ENCODE measurements at places on chromosomes 2 and 18. TPM values are rescaled to one million over a fixed set of nuclear protein-coding genes. Genes with fewer than 3 reads are reported as not detected.

DNA sequence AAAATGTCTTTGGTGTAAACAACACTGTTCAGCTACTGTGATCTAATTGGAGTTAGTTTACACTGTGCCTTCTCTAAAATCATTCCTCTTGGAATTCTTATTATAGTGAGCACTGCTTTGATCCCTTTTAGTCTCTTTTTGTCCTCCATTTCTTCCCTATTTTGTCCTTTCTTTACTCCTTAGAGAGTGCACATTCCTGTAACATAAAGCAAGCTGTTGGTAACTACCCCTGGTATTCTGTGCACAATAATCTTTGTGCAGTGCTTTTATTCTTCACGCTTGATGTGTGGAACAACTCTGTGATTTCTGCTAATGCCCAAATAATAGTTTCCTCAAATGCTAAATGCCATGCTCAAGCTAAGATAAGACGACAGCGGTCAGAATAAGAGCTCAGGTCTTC is 401.5 kb downstream of the DPP10 start:
- no peak for DNase-seq

Gene ZBTB7C
- polyA plus RNA-seq: not detected

GRCh38 chr2:160419776-160420505 is 73.7 kb downstream of the RBMS1 start:
- DNase-seq: no peak

- DNase-seq: no peak
These were observed 10.1 kb upstream of the NEU4 start for GRCh38 chr2:241798631-241799521.

DNA sequence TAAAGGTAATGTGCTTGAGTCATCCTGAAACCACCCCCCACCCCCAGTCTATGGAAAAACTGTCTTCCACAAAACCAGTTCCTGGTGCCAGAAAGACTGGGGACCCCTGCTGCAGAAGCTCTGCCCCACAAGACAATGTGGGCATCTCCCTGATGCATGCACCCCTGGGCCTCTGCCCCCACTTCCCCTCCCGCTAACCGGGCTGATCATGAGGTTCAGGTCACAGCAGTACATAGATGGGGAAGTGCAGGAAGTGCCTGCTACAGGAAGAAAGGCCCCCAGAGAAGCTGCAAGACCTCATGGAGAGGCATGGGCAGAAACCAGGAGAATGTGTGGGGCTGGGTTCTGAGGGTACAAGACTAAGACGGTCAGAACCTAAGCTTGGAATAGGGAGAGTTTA is 243.4 kb upstream of the ID2 start:
- no peak for DNase-seq

Gene SCN7A
- polyA plus RNA-seq: not detected

- no peak for DNase-seq
These were observed 121.5 kb upstream of the CREB1 start for GRCh38 chr2:207408086-207408794.

GRCh38 chr2:232481322-232482140 is 6.1 kb downstream of the ECEL1 start:
- no peak for DNase-seq

- no peak for DNase-seq
These were observed 268.5 kb upstream of the ZSWIM2 start for GRCh38 chr2:187117483-187117882.

DNA sequence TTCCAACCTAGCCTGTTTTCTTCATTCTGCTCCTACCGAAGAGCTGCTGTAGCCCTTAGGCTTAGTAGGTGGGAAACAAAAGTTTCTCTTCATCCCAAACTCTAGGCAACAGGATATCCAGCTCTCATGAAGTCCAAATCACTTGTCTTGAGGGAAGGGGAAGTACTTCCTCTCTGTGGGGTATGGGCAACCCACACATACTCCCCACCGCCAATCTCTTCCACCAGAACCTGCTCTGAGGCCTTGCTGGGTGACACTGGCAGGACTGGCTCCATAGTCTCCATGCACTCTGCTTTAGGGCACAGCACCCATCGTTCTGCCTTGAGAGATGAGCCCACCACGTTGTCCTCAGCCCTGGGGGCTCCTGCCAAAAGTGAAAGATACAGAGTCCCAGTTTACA is 173.0 kb downstream of the NCK2 start:
- no peak for DNase-seq

Gene ANO7
- 0.50 TPM for polyA plus RNA-seq

Gene RAB11FIP5
- polyA plus RNA-seq: 42.5 TPM

DNA sequence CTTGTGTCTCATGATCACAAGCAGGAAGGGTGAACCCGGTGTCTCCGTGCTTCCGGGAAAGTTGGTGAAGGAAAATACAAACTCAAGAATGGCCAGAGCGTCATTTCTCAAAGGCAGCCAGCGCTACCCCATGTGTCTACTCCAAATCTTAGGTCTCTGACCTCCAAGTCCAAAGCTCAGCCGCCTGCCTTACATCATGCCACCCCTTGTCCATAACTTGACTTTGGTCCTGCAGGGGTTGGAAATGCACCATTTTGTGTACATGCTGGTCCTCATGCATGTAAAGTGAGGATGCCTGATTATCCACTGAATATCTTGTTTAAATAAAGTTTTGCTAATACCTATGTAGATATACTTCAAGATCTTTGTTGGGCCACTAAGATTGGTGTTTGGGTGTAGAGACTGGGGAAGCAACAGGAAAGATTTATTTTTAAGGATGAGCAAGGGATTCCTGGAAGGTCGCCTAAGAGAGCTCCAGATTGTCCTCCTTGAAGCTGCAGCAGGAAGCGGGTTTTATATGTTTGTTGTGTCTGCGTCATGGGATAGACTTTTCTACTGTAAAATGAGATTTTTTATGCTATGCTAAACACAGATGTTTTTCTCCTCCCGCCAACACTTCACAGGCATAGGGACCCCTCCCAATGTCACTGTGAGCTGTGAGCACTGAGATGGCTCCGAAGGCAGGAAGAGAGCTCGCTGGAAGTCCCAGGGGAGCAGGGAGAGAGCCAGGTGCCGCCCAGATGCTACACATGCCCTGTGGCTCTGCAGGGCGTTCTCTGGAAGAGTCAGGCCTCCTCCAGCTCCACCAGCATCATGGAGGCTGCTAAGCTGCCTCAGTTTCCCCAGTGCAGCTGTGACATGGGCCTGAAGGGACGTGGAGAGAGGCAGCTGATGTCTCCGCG is 176.2 kb upstream of the HDAC4 start:
- no peak for DNase-seq

- no peak for DNase-seq
These were observed 369.1 kb downstream of the SETBP1 start for GRCh38 chr18:45049578-45050319.

Gene ATP6V1B1
- 1.3 TPM for polyA plus RNA-seq

GRCh38 chr2:207417301-207417718 is 112.5 kb upstream of the CREB1 start:
- no peak for DNase-seq

GRCh38 chr2:81412681-81413080 is 1108.1 kb upstream of the LRRTM1 start:
- DNase-seq: no peak

Gene NAT8
- not detected for polyA plus RNA-seq

Gene CHCHD5
- polyA plus RNA-seq: 8.1 TPM

DNA sequence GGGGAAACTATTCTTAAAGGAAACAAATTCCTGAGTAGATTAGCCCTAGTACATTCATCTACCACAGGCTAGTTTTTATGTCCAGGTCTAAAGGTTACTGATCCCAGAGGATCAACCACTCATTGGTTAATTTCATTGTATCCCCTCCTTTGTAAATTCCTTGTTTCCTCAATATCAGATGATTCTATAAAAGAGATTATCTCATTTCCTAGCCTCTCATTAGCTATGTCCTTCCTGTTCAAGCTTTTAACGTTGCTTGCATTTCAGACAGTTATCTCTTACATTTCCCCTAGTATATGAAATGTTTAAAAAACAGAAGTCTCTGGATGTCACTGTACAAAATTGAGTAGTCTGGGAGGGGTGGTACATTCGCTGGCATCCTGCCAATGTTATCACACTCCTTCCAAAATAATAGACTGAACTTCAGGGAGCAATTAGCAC is 24.2 kb upstream of the ARMC9 start:
- no peak for DNase-seq

- DNase-seq: no peak
These were observed 164.7 kb downstream of the PHLPP1 start for GRCh38 chr18:62880034-62880433.

GRCh38 chr18:74942319-74942910 is 266.5 kb downstream of the PTGR3 start:
- peak; percentile 31 for DNase-seq

DNA sequence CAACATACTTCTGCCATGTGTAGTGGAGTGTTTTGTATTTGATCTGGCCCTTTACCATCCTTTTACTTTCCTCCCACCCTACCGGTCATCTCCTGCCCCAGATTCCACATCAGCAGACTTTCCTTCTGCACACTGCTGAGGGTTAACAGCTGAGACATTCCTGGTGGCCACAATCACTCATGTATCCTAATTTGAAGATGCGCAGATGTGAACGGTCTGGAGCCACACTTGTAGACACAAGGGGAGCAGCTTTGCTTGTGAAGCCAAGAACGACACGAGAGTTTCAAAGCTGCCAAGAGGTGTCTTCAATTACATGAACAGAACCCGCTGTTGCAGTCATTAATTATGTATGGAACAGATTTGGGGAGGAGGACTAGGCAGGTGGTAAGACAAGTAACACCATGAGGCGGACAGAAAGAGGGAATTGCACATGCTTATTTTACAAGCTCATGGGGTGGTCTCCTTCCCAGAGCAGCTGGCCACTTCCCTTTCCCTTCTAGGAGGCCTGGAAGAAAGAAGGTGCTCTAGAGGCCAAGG is 260.7 kb upstream of the KLHL29 start:
- DNase-seq: no peak

DNA sequence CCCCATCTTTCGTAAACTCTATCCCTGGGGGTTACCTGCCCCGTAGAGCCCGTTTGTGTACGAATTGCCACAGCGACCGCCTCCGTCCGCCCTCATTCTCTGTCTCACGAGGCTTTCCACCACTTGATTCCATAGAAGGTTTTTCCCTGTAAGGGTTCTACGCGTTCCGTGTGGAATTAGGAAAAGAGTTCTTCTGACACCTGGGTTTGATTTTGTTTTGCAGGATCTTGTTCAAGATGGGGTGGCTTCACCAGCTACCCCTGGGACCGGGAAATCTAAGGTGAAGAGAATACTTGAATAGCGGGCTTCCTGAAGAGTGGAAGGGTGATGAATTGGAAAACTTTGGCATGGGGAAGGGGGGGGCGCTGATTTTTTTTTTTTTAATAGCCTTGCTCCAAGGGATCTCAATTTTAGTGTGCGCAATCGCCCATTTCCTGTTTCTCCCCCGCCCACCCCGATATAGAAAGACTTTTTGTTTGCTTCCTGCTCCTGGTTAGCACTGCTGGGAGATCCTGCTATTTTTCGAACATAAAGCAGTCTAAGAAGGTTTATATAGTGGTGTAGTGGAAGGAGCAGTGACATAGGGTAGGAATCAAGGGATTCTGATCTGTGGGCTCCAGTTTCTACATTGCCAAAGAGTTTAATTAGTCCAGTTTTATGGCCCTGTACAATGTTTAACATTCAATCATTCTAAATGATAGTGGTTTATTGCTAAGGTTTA is 564 bp downstream of the GCC2 start:
- DNase-seq: no peak

GRCh38 chr2:104793966-104794365 is 59.9 kb upstream of the POU3F3 start:
- DNase-seq: no peak

Gene IFIH1
- polyA plus RNA-seq: 0.96 TPM

DNA sequence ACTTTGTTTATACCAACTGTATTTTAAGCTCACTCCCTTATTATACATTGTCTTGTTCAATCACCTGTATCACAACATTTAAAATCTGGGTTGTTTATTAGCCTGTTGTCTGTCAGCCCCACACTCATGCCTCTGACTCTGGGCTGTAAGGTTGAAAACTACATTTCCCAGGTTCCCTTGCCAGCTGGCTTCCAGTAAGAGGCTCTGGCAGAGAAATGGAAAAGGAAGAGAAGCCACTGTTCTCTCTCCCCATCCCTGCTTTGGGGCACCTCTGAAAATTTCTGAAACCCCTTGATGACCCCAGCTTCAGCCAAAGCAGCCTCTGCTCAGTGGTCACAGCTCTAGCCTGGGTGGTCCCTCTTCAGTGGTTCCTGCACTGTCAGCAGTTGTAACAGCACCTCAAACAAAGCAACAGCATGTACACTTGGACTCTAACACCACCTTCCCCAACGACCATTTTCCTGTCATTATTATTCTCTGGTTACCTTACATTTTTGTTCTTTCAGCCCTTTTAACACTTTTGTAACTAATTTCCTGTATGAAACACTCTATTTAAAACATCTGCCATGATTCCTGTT is 108.9 kb upstream of the LGALSL start:
- DNase-seq: no peak

GRCh38 chr2:106076941-106077340 is 117.2 kb downstream of the UXS1 start:
- no peak for DNase-seq

Gene POTEJ
- polyA plus RNA-seq: 0.02 TPM

- no peak for DNase-seq
These were observed 226.4 kb upstream of the ID2 start for GRCh38 chr2:8455236-8456150.

GRCh38 chr2:233802132-233802815 is 24.1 kb downstream of the MROH2A start:
- DNase-seq: no peak

- DNase-seq: no peak
These were observed 26.1 kb downstream of the KIF5C start for GRCh38 chr2:148901142-148901541.

GRCh38 chr2:60641811-60642788 is 88.6 kb upstream of the BCL11A start:
- DNase-seq: no peak

DNA sequence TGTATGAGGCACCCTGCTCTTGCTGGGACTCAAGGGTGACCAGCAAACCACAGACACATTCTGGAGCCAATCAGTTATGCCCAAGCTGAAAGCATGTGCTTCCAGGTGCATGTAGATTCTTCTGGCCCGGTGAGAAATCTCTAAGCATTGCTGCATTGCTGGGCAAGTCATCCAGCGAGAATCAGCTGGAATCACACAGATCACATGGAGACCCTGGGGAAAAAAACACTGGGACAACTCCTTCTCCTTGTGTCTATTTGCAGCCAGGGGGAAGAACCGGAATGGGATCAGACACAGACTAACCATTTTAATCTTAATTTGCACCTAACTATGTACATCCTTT is 119.7 kb upstream of the KLF7 start:
- DNase-seq: no peak

DNA sequence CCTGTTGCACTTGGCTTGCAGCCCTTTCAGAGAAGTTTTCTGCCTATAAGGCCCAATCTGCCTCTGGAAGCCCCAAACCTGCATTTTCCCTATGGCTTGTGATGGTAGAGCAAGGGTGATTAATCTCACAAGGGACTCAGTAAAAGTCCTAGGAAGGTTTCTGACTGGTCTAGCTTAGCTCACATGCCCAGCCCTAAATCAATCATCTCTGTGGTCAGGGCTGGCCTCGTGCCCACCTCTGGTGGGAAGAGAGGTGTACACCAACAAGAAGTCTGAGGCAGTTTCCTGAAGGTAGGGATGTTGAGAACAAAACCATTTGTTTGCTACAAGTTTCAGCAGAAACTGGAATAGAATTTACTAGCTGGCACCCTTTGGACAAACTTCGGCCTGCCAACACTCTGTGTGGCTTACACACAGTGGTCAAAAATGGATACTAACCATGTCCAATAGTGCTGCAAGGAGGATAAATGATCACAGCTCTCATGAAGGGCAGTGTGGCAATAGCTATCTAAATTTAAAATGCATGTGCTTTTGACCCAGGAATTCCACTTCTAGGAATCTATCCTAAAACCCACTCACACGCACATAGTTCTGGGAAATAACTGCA is 96.4 kb downstream of the EN1 start:
- no peak for DNase-seq
